HCT116 (cell line): ENCODE measurements at places on chromosomes 5 and 9. TPM values are rescaled to one million over a fixed set of nuclear protein-coding genes. Genes with fewer than 3 reads are reported as not detected.

The NLN gene
- total RNA-seq = 67.6 TPM

The WDR70 gene
- total RNA-seq = 31.1 TPM

The PKD2L2 gene
- total RNA-seq = not detected

The ELOVL7 gene
- total RNA-seq = 20.0 TPM

The PCDHB13 gene
- total RNA-seq = 0.22 TPM

The ADGRD2 gene
- total RNA-seq = not detected
